NCI-H460 (cell line): ENCODE measurements at places on chromosomes 6 and 20. TPM values are rescaled to one million over a fixed set of nuclear protein-coding genes. Genes with fewer than 3 reads are reported as not detected.

DNA sequence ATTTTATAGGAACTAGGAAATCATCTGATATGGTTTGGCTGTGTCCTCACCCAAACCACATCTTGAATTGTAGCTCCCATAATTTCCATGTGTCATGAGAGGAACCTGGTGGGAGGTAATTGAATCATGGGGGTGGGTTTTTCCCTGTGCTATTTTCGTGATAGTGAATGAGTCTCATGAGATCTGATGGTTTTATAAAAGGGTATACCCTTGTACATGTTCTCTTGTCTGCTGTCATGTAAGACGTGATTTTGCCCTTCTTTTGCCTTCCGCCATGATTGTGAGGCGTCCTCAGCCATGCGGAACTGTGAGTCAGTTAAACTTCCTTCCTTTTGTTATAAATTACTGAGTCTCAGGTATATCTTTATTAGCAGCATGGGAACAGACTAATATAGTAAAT, 27.9 kb downstream of the EPM2A start:
- no peak for DNase-seq

The BPIFA1 gene
- total RNA-seq = not detected in 2 replicates

The VIP gene
- not detected in 2 replicates for total RNA-seq

The ZNF322 gene
- 15.7 and 18.1 TPM in 2 replicates for total RNA-seq

The MRPS18B gene
- 116 and 129 TPM in 2 replicates for total RNA-seq
